Fibroblast of lung (primary cell): ENCODE measurements at places on chromosomes 5 and 9. TPM values are rescaled to one million over a fixed set of nuclear protein-coding genes. Genes with fewer than 3 reads are reported as not detected.

The C9orf153 gene
- polyA plus RNA-seq: 0.06 and 0.17 TPM in 2 replicates

The IL13 gene
- not detected in 2 replicates for polyA plus RNA-seq

The CA9 gene
- 0.59 TPM in 1 of 2 replicates, not detected in the other for polyA plus RNA-seq

The ZNF367 gene
- polyA plus RNA-seq: 2.2 and 6.4 TPM in 2 replicates

The PTGDS gene
- polyA plus RNA-seq: 2.0 and 4.9 TPM in 2 replicates

The KCNV2 gene
- not detected in 2 replicates for polyA plus RNA-seq

The ANGPTL2 gene
- 56.9 and 128 TPM in 2 replicates for polyA plus RNA-seq

The KLF4 gene
- 10.3 and 28.0 TPM in 2 replicates for polyA plus RNA-seq

The G3BP1 gene
- 68.2 and 89.9 TPM in 2 replicates for polyA plus RNA-seq

The BAAT gene
- polyA plus RNA-seq: 0.02 and 0.03 TPM in 2 replicates

The SPATA31A6 gene
- polyA plus RNA-seq: not detected in 2 replicates

The DRD1 gene
- polyA plus RNA-seq: 0.19 and 1.5 TPM in 2 replicates

The LHX6 gene
- polyA plus RNA-seq: 0.09 TPM in 1 of 2 replicates, not detected in the other

The LEAP2 gene
- polyA plus RNA-seq: 0.30 and 0.50 TPM in 2 replicates

The ADAMTS19 gene
- polyA plus RNA-seq: 0.09 TPM in 2 replicates

The IL3 gene
- not detected in 2 replicates for polyA plus RNA-seq

The DDX4 gene
- polyA plus RNA-seq: not detected in 2 replicates

The NDST1 gene
- polyA plus RNA-seq: 50.5 and 94.8 TPM in 2 replicates

The PCDHA5 gene
- polyA plus RNA-seq: 0.01 and 0.24 TPM in 2 replicates

The DNAJB5 gene
- polyA plus RNA-seq: 7.8 and 8.1 TPM in 2 replicates

The TPPP gene
- polyA plus RNA-seq: 0.06 and 0.11 TPM in 2 replicates

The C9 gene
- 0.06 TPM in 1 of 2 replicates, not detected in the other for polyA plus RNA-seq

The PSMD5 gene
- 48.3 and 56.2 TPM in 2 replicates for polyA plus RNA-seq

The PTGR1 gene
- 137 and 191 TPM in 2 replicates for polyA plus RNA-seq

The IGIP gene
- polyA plus RNA-seq: 1.5 and 3.8 TPM in 2 replicates

The ADAMTSL1 gene
- 19.3 and 48.4 TPM in 2 replicates for polyA plus RNA-seq

The ZBED3 gene
- 3.0 and 4.6 TPM in 2 replicates for polyA plus RNA-seq

The PCDHA10 gene
- 0.09 and 2.0 TPM in 2 replicates for polyA plus RNA-seq

The LRRC19 gene
- not detected in 2 replicates for polyA plus RNA-seq

The PHF19 gene
- polyA plus RNA-seq: 21.4 and 60.5 TPM in 2 replicates

The AP3B1 gene
- polyA plus RNA-seq: 58.7 and 66.9 TPM in 2 replicates
